ENCODE measurements at places on chromosomes 6 and 20.

GRCh38 chr6:53290537-53291510 lies 57.9 kb downstream of the ELOVL5 start:
- no peak for DNase-seq

DNA sequence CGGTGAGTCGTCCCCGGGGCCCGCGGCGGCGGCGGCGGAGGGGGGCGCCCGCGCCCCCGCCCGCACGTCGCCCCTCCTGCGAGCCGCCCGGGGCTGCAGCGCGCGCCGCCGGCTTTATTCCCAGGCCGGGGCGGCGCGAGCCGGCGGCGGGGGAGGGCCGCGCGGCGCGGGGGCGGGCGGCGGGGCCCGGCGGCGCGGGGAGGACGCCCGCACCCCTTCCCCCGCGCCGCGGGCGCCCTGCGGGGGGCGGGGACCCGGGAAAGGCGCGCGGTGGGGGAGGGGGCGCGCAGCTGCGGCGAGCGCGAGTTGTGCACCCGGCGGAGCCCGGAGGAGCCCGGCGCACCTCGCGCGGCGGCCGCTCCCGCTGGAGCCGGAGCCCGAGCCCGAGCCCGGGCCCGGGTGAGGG lies 646 bp downstream of the HMGA1 start:
- DNase-seq: no peak

DNA sequence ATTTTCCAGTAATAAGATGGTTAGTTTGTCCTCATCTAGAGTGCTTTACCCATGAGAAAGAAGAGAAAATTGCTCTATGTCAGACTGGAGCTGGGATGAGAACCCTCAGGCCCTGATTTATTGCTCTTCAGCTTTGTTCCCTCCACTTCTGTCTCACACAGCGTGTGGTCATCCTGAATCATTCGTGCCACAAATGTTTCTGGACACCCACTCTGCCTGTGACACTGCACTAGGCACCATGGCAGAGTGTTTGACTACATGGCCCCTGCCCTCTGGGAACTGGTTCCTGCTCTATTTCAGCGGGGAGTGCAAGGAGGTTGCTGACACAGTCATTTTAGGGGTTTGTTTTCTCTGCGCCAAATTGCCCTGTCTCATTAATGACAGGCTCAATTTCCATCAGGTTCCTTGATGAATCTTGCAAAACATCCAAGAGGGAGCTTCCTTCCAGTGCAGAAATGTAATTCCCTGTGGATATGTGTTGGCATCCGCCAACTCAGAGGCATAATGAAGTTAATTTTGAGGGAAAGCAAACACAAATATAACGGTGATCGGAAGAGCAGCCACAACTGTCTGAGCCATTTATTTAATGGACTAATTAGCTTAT lies 207.5 kb downstream of the CLIC5 start:
- no peak for DNase-seq

DNA sequence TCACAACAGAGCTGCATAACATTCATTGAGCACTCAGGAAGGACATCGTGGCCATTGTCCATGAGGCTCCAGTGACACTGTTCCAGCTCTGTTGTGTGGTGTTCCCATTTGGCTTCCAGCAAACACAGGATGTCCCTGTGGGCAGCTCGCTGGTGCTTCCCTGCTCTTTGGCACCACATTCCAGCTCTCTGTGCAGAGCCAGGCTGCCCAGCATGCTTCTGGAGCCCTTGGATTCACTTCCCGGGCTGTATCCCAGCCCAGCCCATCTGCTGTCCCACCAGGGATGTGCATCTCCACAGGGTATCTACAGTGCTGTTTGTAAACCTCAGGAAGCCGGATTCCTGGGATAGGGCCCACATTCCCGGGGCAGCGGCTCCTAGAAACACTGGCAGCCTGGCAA lies 57.2 kb downstream of the CTCFL start:
- DNase-seq: no peak

GRCh38 chr20:45588800-45589199 lies 9.7 kb upstream of the WFDC8 start:
- no peak for DNase-seq

DNA sequence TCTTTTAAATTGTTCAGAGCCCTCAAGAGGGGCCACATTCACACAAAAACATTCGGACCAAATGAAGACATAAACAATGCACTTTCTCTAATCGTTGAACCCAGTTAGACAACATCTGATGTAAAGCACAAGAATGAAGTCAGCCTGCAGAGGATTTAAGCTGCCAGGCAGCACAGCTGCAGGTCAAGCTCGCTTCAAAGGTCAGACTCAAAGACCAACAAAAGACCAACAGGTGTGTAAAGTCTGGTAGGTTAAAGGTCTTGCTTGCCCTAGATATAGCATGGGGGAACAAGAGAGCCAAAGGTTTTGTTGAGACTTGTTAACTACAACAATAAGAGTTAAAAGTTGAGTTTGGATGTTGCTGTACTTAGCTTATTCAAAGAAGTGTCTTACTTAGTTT lies 26.7 kb upstream of the MYLIP start:
- no peak for DNase-seq

GRCh38 chr20:2136275-2136674 lies 34.6 kb downstream of the STK35 start:
- DNase-seq: no peak

DNA sequence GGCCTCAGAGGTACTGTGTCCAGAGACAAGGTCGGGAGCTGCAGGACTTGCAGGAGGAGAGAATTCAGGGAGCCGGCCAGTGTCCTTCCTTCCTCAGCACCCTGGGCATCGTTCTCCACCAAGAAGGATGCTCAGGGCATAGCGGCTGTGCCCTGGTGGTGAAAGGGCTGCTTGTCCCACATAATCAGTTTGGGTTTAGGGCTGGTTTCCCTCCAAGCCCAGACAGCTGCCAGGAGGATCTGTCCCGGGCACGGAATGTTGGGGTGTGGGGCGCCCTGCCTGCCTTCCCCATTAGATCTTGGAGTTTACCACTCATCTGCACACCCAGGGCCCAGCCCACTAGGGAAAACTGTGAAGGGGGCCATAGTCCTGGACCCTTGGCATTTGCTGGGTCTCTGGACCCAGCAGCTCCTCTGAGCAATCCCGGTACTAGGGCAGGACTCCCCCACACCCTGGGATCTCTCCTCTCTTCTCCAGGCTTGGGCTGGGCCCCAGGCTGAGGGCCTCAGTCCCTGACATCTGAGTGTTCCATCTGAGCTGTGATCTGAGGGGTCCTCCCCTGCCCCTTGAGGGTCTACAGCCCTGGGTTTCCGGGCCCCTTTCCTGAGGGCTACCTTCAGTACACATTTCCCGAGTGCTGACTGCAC lies 18.6 kb upstream of the SPDEF start:
- DNase-seq: no peak

DNA sequence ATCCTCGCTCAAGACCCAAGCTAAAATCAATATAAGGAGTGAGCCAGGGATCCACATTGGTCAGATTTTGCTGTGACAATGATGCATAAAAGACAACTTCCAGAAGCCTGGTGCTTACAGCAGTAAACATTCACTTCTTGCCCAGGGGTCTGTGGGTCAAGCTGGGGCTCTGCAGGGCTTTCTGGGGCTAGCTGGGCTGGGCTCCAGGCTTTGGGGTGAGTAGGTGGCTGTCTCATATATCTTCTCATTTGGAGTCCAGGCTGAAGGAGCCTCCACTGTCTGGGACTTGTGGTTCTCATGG lies 25.8 kb upstream of the TOP1 start:
- no peak for DNase-seq

GRCh38 chr6:137846772-137847313 lies 20.2 kb upstream of the TNFAIP3 start:
- peak; percentile 89 for DNase-seq

- DNase-seq: peak; percentile 77
These were observed 1.5 kb downstream of the ZC3H12D start for GRCh38 chr6:149483334-149483725.

DNA sequence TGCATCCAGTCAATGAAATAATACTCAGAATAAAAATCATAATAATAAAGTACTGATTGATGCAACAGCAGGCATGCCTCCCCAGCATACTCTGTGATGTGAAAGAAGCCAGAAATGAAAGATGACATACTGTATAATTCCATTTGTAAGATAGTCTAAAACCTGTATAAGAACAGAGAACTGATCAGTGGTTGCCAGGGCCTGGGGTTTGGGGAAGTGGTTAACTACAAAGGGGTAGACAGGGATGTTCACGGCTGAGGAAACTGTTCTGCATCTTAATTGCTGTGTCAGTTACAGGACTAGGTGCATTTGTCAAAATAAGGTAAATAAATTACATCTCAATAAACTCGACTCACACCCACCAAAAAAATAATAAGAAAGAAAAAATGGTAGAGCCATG lies 81.3 kb upstream of the BMP2 start:
- DNase-seq: no peak

- DNase-seq: no peak
These were observed 46.5 kb downstream of the PLCG1 start for GRCh38 chr20:41183831-41184230.

DNA sequence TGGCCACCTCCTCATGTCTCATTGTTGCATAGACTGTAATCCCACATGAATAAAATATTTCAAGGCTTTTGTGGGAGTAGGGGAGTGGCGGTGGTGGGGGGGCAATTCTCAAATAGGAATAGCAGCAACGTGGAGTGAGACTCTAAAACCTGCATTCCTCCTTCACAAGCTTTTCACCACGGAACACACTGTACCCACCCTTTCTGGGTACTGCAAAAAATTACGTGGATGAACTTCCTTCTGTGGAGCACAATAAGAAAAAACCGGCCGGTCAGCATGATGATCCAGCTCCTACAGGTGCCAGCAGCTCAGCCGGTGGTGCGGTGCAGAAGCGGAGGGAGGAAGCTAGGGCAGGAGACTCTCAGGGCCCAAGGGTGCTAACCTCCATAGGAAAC lies 930 bp upstream of the RRAGD start:
- DNase-seq: no peak

DNA sequence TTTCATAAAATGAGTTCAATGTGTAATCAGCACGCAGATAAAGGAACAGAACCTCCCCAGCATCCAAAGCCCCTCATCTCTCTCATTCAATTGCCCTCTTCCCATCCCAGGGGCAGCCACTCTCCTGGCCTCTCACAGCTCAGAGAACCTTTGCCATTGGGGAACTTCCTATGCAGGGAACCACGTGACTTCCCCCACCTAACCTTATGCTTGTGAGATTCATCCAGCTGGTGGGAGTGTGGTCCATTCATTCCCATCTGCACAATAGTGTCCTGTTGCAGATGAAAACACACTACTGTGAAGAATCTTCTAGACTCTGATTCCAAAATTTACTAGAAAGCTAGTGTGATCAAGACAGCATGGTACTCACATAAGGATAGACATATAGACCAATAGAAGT lies 299.3 kb downstream of the CDH4 start:
- no peak for DNase-seq

DNA sequence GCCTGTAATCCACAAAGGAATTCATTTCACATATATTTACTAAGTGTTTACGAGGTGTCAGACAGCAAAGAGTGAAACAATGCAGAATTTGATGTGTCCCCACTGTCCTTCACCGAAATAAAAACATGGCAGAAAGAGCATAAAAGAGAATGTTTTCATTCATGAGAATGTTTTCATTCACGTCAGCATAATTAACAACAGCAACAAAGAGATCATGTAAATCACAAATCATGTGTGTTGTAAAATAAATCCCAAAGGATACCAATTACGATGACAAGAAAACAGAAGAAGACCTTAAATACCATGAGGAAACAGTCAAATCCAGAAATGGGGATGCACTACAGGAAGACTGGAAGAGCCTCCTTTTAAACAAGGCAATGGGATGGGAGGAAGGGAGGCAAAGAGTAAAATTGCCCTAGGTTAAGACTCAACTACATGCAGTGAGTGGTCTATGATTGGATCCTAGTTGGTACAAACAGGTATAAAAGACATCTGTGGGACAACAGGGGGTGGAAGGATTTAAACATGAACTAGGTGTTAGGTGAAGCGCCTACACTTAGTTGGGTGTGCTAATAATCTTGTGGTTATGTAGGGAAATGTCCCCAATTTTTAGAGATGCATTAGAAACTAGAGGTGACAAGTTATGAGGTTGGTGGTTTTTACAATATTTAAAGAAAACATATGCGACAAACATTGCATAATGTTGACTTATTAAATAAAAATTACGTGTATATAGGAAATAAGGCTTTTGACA lies 1.5 kb downstream of the ZSCAN31 start:
- no peak for DNase-seq

- no peak for DNase-seq
These were observed 543.0 kb downstream of the GRIK2 start for GRCh38 chr6:101936516-101936915.

- DNase-seq: no peak
These were observed 16.7 kb downstream of the ZDHHC14 start for GRCh38 chr6:157397660-157398059.

GRCh38 chr20:547394-547793 lies 3.8 kb upstream of the CSNK2A1 start:
- DNase-seq: no peak

GRCh38 chr20:10521068-10521831 lies 86.1 kb downstream of the SLX4IP start:
- DNase-seq: peak; percentile 54

DNA sequence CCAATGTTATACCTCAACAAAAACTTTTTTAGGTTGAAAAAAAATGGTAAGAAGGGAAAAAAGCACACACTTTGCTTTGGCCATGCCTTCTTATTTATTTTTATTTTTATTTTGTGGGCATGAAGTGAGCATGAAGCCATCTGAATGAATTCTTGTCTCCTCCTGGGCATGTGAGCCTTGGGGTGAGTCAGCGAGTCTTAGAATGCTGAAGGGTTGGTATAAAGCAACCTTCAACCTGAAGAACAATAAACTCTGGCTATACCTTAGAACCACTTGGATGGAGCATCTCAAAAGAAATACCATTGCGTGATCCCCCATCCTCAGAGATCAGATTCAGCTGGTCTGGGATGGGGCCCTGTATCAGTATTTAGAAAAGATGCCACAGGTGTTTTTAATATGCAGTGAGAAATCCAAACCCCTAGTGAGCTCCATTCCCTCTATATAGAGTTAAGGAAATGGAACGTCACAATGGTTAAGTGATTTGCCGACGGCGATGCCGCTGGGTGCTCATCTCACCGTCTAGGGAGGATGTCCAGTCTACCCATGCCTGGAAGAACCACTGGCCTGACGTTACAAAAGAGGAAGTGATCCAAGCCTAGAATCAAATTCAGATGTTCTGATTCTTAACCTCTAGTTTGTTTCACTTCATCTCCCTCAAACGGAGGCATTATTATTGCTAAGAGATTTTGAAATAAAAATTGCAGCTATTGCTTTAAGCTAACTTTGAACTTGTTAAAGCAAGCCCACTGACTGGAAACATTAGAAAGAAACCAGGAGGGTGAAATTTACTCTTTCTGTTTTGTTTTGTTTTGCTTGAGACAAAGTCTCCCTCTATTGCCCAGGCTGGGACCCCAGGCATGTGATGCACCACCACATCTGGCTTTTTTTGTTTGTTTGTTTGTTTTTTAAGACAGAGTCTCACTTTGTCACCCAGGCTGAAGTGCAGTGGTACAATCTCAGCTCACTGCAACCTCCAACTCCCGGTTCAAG lies 67.1 kb downstream of the EDN1 start:
- no peak for DNase-seq
